Left colon (tissue), 2 donors: ENCODE measurements at places on chromosomes 3 and 15.

- DNase-seq, result peak; percentile 93
Measured at GRCh38 chr3:126208606-126209256, 28.3 kb upstream of the ALDH1L1 start.

DNA sequence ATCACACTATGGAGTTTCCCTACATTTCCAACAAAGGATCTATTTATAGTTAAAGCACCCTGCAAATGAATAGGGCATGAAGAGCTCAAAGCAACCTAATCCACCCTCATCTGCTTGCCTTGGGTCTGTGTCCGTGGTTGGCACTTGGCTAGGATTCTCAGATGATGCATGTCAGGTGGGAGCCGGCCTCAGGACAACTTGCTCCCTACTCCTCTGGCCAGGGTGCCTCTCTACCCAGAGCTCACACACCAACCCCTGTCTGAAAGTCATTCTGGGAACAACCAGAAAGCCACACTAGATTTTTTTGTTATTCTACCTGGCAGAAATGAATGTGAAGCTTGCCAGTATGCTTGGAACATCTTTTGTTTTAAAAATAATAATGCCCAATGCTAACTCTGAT, 13.2 kb downstream of the ARHGEF3 start:
- no peak for DNase-seq

GRCh38 chr3:37574177-37574943, 287.3 kb upstream of the CTDSPL start:
- no peak for DNase-seq

GRCh38 chr15:50718700-50719125, 32.1 kb upstream of the TRPM7 start:
- DNase-seq, result no peak

DNA sequence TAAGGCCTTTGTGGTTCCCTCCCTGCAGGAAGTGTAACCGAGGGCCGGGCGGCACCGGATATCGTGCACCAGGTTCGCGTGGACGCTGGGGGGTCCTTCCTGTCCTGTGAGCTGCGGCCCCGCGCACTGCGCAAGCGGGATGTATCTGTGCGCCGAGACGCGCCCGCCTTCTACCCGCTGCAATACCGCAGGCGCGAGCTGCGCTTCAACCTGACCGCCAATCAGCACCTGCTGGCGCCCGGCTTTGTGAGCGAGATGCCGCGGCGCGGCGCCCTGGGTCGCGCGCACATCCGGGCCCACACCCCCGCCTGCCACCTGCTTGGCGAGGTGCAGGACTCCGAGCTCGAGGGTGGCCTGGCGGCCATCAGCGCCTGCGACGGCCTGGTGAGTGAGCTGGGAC, 35.9 kb downstream of the SAXO2 start:
- no peak for DNase-seq
